ENCODE measurements at places on chromosomes 5 and 9.

DNA sequence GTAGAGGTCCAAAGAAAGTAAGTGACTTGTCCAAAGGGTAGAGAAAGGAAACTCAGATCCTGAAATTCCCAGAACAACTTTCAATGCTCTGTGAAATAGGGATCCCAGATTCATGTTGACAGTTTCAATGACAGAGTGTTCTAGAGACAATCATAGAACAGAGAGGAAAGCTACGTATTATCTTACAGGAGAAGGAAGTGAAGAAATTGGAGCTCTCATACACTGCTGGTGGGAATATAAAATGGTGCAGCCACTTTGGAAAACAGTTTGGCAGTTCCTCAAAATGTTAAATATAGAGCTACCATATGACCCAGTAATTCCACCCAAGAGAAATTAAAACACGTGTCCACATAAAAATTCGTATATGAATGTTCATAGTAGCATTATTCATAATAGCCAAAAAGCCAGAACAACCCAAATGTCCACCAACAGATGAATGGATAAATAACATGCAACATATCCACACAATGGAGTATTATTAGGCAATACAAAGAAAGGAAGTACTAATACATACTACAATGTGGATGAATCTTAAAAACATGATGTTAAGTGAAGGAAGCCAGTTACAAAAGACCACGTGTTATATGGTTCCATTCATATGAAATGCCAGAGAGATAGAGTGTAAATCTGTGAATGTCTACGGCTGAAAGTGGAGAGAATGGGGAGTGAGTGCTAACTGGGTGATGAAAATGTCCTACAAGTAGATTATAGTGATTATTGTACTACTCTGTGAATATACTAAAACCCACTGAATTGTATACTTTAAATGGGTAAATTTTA is 197.1 kb downstream of the NTRK2 start:
- DNase-seq, result no peak

- no peak for DNase-seq
Measured at GRCh38 chr9:127106466-127106855, 16.0 kb downstream of the ANGPTL2 start.

DNA sequence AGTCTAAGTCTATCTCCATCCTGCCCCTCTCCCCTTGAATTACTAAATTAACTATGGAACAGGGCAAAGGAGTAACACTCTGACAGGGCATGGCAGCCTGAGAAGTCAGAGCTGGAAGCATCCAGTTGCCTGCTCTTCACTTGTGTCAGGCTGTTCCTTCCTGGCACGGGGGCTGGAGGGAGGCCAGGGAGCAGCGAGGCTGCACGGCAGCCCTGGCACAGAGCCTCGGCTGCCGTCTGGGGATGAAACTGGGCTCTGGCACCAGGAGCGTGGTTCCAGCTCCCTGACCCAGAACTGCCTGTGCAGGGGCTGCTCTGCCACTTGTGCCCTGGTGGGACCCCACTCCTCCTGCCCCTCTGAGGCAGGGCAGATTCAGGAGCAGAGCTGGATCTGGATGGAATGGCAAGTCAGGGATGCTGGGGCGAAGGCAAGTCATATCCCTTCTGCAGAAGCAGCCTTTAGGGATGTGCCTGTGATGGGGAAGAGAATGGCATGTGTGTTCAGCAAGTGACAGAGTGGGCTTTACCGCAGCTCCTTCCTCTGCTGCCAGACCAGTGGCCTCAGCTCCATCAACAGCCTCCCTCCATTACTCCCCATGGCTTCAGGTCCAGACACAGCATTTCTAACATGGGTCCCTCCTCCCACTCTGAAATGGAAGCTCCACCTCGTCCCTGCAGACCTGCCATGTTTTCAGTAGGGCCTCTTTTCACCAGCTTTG is 42.2 kb upstream of the PDE8B start:
- DNase-seq, result peak; percentile 7

DNA sequence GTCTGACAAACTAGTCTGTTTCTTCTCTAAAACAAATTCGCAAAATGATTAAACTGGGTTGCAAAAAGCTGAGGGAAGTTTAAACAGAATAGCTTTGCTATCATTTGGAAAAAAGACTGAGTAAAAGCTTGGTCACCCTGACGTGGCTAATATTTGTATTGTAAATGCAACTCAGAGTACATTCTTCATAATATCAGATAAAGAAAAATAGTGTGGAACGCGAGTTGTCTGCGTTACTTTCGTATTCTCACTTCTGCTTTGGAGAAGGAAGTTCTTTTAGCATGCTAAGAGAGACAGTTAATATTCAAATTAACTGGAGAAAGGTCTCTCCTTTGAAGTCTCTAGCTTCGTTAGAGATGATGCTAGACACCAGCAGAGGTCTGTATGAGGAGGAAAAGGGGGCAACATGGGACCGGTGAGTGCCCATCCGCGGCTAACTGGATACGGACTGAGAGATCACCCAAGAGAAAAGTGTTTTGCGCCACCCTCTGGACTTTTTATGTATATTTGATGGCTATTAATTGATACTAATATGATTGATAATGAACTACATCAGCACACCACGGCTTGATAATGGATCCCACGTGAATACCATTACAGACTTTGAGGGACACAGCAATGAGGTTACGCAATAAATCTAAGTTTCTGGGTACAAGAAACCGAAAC is 2.9 kb upstream of the CNTRL start:
- DNase-seq, result no peak

DNA sequence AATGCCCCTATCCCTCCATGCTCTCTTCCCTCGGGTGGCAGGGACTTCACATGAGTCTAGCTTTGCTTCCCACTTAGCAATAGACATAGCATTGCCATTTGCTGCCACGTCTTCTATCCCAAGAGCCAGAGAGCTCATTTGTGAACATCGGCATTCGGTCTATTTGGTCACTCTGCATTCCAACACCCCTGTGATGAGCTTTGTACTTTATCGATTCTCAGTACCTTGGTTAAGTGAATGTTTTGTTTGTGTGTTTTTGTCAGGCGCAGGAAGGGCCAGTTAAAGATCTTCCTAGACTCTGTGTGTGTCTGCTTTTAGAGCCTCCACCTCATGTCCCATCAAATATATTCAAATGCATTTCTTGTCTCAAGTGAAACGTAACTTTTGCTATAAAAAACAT is 141.7 kb downstream of the TARS1 start:
- no peak for DNase-seq

DNA sequence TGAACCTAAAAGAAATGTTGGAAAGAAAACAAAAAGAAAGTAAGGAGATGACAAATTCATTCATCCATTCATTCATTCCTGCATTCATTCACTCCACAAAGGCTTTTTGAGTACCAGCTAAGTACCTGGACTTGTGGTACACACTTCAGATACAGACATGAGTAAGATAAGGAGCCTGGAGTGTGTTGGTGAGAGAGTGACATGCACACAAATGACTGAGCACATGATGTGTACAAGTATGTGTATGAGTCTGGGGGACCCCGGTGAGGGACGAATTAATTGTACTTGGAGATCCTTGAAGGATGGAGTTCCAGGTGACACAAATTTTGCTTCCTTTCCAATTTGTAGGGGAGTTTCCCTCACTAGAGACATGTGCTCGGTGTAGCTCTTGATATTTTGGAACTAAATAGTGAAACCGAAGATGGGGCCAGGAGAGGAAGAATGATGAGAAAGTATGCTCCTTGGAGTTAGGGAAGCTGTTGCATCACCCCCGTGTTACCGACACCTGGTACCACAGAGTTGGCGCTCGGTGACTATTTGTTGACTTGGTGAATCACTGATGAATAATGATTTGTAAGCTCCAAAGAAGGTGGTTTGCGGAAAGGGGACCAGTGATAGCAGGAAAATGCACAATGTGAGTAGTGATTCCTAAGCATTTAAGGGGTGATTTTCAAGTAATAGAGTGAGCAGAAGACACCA is 509.8 kb downstream of the CCDC171 start:
- DNase-seq, result peak; percentile 52

GRCh38 chr9:121115466-121115865 is 40.7 kb downstream of the CNTRL start:
- no peak for DNase-seq

- no peak for DNase-seq
Measured at GRCh38 chr5:171989276-171989675, 17.2 kb downstream of the FBXW11 start.

DNA sequence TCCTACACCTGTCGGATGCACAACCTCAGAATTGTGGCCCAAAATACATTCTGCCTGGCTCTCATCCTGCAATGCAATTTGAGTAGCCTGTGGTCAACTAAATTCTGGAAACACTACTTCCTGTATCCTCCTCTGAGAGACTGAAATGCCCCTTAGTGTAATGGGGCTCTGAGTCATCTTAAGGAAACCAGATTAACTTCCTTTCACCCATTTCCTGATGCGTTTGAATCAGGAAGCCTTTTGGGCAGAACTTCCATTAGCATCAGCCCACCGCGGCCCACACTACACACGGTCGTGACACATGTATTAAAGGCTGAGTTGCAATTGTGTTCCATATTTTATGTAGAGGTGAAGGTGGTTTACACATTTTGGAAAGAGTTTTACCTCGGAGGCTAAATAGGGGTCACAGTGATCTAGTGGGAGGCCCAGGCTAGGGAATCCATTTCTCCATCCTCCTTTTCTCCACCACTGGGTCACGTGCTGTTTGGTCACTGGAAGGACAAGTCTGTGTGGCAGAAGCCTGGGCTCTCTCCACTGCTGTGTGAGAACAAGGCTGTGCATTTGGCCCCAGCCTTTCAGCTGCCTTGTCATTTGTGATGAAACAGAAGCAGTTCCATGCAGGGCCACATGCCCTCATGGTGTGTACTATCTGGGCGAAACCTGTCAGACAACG is 55.9 kb downstream of the DAP start:
- no peak for DNase-seq

GRCh38 chr5:122316656-122317055 is 4.6 kb downstream of the SNCAIP start:
- no peak for DNase-seq

DNA sequence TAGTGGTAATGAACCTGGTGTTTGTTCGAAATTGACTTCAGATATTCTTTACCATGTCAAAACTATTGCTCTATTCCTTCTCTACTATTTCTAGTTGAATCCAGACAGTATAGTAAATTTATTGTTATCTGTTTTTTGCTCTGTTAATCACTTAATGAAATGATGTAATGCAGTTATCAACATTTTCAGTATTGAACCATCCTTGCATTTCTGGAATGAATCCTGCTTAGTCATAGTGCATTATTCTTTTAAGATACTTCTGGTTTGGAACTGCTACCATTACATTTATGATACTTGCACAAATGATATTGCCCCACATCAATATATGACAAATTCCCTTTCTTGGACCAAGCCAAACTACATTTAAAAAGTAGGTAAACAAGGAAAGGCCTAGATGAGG is 554.0 kb upstream of the KLF4 start:
- no peak for DNase-seq

- no peak for DNase-seq
Measured at GRCh38 chr5:163766936-163767670, 261.7 kb downstream of the MAT2B start.

DNA sequence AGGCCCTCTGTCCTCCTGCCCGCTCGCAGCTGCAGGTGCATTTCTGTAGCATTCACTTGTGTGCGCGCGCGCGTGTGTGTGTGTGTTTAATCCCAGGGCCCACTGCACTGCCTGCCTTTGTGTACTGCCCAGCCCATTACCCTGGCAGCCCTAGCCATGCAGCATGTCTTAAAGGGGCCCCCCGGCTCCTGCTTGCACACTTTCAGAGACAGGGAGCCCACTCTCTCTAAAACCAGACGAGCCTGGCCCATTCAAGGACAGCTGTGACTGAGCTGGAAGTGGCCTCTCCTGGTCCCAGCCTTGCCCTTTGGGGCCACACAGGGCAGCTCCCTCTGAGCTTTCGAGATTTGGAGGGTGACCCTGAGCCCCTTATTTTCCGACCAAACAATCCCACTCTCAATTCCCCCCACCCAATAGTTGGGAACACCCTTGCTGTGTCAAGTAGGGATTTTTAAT is 98.9 kb downstream of the DAB2IP start:
- DNase-seq, result no peak

DNA sequence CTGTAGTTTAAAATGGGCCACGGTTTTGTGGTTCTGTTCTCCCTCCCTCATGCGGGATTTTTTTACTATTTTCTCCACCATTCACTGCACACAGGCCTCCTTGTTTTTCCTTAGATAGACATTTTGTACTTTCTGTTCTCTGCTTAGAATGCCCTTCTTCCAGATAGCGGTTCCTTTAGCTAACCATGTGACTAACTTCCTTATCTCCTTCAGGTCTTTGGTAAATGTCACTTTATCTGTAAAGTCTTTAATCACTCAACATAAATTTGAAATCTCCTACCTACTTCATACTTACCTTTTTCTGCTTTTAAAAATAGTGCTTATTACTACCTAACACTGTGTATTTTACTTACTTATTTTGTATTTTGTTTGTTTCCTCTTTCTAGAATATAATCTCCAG is 15.0 kb downstream of the FER start:
- no peak for DNase-seq

DNA sequence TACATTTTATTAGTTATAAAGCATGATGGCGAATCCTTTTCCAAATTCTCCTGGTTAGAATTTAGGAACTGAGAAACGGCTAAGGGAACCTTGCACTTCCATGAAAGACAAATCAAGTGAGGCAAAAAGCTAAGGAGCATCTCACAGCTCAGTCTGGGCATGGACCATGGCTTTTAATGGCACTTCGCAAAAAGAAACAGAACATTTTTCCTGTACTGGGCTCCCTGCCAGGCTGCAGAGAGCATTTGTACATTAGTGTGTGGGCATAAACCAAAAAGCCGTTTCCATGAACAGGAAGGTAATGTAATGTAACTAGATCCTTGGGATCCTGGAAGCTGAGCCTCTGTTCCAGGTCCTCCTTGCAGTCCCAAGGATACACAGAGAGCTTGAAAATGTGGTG is 354.2 kb downstream of the MRPS30 start:
- DNase-seq, result no peak

DNA sequence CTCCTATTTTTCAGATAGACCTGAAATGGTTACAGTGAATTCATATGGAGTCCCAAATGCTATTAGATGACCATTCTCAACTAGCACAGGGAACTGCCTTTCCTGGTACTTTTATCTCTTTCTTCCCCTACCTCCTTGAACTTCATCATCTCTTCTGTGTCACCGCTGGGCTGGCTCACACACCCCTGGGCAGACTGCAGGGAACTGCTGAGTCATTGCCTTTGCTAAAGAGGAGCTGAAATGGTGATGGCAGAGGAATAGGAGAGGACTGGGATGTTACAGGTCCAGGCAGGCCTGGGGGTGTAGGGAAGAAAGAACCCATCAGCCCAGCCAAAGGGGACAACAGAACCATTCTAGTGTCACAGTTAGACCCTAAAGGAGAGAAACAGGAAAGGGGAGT is 322.3 kb downstream of the ASTN2 start:
- no peak for DNase-seq

- DNase-seq, result no peak
Measured at GRCh38 chr9:107169796-107170195, 113.3 kb upstream of the RAD23B start.

GRCh38 chr5:38636626-38637025 is 80.2 kb upstream of the LIFR start:
- DNase-seq, result no peak
